ENCODE measurements at places on chromosomes 4 and X.

DNA sequence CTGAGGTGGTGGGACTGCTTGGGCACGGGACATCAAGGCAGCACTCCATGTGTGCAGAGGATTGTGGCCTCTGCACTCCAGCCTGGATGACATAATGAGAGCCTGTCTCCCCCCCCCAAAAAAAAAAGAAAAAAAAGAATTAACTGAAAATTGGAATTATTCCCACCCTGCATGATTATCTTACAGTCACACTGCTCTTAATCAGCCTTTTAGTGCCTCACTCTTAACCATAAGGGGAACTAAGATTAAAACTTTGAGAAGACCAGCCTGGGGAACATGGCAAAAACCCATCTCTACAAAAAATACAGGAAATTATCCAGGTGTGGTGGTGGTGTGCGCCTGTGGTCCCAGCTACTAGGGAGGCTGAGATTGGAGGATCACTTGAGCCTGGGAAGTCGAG, 94.6 kb downstream of the UBE2K start:
- DNase-seq = no peak

- DNase-seq = no peak
Measured at GRCh38 chr4:65893957-65894755, 223.9 kb upstream of the EPHA5 start.

GRCh38 chrX:40167850-40168479, 70.2 kb upstream of the BCOR start:
- no peak for DNase-seq

- DNase-seq = peak; percentile 12
Measured at GRCh38 chr4:17112292-17112659, 213.8 kb upstream of the LDB2 start.

GRCh38 chr4:177313263-177313662, 3.6 kb downstream of the NEIL3 start:
- no peak for DNase-seq

GRCh38 chr4:188986271-188986689, 847.0 kb downstream of the TRIML1 start:
- no peak for DNase-seq

- no peak for DNase-seq
Measured at GRCh38 chr4:62526671-62527070, 1326.5 kb downstream of the ADGRL3 start.

DNA sequence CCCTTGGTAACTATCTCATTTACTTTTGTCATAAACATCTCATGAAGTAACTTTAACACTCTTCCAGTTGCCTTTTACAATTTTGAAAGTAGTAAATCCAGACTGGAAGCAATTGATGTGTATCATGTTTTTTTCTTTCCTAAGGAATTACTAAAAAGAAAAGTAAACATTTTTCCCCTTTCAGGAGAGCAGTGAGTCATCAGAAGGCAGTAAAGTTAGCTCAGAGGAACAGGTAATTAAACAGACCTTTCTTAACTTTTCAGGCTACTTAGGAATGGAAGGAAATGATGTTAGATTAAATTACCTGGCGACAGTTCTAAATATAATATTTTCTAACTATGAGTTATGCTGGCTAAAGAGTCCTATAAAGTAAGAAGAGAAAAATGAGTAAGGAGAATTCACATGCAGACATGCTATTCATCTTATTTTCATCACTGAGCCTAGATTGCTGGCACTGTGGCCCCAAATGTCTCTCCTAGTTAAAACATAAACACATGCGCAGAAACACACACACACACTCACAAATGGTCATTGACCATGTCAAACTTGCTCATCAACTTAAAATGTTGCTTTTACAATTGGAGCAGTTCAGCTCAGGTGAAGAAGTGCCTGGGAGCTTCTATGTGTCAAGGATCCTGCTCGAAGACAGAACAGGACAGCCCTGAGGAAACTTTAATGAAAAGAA, 9.3 kb downstream of the DMP1 start:
- DNase-seq = no peak

- no peak for DNase-seq
Measured at GRCh38 chrX:49037883-49038475, 5.2 kb downstream of the TFE3 start.

DNA sequence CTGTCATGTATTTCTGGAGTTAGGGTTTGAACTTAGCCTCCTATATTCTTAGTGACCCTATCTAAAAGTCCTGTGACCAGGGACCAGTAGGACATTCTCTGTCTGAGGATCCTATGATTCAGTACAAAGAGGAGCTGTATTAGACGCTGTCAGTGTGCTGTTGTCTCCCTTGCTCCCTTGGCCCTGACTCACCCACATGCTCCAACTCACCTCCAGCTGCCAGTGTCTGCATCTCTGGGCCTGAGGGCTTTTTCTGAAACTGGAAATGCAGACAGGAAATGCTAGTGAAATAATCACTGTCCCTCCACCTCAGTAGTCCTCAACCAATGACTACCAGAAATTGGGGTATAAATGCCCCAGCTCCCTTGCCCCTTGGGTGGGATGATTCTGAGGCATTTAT, 535.3 kb upstream of the RPS6KA3 start:
- no peak for DNase-seq

All from muscle of arm (tissue), 14 donors.